Left cardiac atrium (tissue), 4 donors: ENCODE measurements at places on chromosomes 12 and 14. TPM values are rescaled to one million over a fixed set of nuclear protein-coding genes. Genes with fewer than 3 reads are reported as not detected.
A peak's percentile ranks its signal among the peaks of the same experiment; 100 is the strongest.

DNA sequence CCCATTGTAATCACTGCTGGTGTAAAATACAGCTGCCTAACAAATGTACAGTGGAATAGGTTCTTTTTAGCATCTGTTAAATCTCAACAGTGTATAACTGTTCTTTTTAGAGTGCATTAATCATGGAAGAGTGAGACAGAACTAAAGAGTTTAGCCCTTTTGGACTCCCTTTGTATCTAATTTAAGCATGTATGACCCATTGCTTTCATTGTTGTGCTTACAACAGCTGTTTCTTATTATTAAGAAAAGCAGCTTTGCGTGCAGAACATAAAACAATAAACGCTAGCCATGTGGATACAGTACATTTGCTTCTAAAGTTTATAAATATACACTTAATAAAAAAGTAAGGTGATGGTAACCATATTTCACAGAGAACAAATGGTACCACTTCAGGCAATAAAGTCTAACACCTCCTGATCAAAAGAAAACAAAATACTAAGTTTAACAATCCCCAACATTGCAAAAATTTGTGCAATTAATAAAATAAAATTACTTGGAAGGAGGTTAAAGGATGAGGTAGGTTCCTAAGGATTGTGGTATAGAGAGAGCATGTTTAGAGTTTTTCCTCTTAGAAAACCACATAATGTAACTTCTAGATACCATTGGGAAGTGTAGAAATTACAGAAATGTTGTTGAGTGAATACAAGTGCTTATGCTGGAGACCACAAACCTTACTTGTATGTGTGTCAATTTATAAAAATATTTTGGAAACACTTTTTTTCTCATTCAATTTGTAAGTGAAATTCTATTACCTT, 448.7 kb downstream of the SLC6A15 start:
- DNase-seq = no peak

GRCh38 chr12:131620520-131620919, 90.4 kb upstream of the SFSWAP start:
- DNase-seq = no peak

DNA sequence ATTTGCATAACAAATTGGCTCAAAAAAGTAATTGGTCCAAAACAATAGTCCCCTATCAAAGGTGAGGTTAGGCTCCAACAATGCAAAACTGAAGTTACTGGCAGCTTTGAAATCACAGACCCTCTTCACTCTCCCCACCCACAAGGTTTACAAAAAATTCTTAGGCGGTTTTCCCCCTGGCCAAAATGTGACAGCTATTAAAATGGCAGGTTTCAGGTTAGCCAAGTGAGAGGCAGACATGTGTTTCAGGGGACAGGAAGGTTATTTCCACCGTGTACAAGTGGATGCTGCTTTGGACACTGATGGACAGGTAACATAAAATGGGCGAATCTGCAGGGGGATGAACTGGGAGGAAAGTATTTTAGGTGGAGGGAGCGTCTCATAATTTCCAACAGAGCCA, 888 bp upstream of the SPIC start:
- DNase-seq = no peak

- peak; percentile 62 for DNase-seq
Observed at GRCh38 chr12:16349131-16349460, 1.7 kb downstream of the MGST1 start.

DNA sequence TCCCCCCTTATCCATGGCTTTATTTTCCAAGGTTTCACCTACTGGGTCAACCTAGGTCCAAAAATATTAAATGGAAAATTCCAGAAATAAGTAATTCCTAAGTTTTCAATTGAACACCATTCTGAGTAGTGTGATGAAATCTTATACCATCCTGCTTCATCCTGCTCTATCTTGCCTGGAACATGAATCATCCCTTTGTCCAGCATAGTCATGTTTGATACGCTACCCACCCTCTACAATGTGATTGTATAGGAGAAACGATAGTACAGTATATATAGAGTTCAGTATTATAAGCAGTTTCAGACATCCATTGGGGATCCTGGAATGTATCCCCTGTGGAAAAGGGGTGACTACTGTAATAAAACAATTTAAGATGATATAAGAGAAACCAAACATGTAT, 62.2 kb downstream of the IFNG start:
- DNase-seq = no peak

- DNase-seq = no peak
Observed at GRCh38 chr14:67529947-67530935, 2.8 kb upstream of the PLEKHH1 start.

- DNase-seq = no peak
Observed at GRCh38 chr14:89644641-89645040, 227.6 kb upstream of the FOXN3 start.

DNA sequence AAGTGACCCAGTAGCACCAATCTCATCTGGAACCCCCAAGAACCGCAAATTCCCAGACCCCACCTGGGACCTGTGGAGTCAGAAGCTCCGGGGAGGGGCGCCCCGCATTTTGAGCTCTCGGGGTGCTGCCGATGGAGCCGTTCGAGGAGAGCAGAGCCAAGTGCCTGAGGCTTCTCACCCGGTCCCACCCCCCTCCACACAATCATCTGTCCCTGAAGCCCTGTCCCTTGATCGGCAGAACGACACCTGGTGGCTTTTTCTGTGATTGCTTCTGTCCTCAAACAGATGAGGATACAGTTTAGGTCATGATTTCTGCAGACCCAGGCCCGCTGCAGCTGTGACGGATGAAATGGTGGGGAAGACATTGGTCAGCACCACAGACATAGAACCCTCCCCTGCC, 74.7 kb downstream of the NOC4L start:
- peak; percentile 20 for DNase-seq

DNA sequence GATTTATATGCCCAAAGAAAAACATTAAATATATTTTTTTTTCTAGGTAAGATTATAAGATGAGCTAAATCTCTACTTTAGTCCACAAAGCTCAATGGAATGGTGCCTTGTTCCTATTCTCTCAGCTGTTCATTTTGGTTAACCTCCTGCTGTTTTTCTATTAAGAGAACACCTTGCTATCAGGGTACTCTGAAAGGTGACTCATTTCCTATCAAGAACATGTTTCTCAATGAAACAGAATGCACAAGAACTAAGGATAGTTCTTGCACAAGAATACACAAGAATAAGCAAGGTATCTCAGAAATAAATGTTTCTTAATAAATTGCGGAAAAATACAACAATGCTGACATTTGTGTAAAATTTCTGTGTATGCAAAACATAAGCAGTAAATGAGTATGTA, 14.1 kb downstream of the ABCD2 start:
- DNase-seq = no peak

GRCh38 chr14:96217376-96217913, 12.8 kb downstream of the BDKRB2 start:
- DNase-seq = no peak

- no peak for DNase-seq
Observed at GRCh38 chr12:53365245-53365904, 14.6 kb upstream of the SP1 start.

- DNase-seq = no peak
Observed at GRCh38 chr14:45968037-45968436, 683.5 kb downstream of the RPL10L start.

DNA sequence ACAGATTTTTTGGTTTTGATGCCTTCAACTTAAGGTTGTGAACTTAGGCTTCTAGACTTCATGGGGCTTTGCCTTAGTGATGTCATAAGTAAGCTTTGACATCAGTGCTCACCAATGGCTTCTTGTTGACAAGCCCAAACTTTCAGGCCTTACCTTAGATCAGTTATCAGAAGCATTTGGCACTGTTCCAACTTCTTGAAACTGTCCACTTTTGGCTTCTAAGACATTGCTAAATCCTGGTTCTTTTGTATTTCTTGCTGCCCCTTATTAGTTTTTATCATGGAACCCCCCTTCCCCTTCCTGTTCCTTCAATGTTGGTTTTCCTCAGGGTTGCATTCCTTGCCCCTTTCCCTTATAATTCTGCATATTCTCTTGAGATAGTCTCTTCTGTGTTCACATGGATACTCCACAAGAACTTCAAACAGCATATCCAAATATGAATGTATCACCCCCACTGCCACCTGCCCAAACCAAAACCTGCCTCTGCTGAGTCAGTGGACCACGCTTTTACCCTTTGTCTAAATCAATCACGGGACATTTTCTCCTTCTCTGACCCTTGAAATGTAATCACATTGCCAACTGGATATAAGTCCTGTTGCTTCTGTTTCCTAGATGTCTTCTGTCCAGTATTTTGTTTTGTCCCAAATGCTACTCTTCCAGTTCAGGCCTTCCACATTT, 7.9 kb downstream of the PFKM start:
- DNase-seq = no peak

GRCh38 chr12:132657004-132657727, 30.0 kb downstream of the POLE start:
- DNase-seq = no peak

GRCh38 chr12:15038137-15038536, 65.3 kb downstream of the PDE6H start:
- no peak for DNase-seq

- DNase-seq = no peak
Observed at GRCh38 chr12:93122569-93123091, 193.5 kb upstream of the EEA1 start.

- no peak for DNase-seq
Observed at GRCh38 chr14:106556665-106557289, 1030.4 kb downstream of the TMEM121 start.

DNA sequence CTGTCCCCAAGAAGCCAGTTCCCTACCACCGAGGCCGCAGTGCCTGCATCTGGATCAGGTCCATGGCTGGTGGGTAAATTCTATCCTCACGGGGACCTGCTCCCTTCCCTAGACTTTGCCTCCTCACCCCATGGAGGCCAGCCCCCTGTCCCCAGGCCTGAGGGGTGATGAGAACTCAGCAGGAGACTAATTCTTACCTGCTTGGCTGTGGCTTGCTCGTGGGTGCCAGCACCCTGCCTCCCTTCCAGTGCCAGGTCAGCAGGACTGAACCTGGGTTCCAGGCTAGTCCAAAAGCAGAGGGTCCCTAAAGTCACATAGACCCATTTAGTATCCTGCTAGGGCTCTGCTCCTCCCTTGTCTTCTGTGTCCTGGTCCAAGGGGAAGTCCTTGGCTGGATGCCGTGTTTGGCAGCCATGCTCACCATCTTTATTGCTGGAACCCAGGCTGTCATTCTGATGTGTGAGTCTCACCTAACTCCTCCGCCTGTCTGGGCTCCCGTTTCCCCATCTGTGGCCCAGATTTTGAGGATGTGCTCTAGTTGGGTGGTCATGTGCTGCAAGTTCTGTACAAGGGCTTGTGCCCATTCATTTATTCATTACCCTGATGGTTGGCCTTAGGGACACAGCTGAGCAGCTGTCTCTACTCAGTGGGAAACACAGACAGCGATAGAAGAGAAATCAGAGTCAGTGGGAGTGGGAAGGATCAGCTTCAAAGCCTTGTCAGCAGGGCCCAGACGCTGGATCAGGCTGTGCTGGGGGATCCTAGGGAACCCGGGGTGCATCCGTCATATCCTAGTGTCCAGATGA, 949 bp downstream of the PLBD2 start:
- DNase-seq = peak; percentile 66

- no peak for DNase-seq
Observed at GRCh38 chr14:75847584-75847983, 134.2 kb downstream of the TGFB3 start.

DNA sequence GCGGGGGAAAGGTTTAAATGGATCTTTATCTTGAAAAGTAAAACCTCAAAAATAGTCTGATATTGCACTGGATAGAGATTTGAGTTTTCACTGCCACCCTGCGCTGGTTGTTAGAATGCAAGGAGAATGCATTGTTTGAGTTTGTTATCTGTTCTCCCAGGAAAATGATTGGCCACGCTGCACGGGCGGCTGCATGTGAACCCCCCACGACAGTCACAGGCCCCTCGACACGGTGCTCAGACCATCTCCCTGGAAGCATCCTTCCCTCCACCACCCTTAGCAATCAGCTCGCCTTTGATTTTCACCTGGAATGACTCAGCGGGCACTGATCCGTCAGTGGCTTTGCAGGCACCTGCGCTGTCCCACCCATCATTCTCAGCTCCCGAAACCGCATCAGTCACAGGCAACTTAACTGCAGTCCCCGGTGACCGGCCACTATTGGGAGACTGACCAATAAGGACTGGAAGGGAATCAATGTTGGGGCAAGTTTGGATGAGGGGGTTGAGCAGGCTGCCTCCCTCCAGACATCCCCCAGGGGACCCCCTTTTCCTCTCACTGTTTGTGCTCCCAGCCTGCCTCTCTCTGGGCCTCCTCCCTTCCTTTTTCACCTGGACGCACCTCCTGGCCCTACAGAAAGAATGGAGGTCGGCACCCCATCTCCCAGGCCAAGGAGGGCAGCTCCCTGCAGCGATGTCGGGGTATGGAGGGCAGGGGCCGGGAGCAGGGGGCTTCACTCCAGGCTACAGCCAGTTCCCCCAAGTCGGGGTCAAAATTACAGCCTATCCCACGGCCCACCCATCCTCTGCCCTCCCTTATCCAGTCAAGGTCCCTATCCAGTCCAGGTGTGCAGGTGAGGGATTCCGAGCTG, 28.5 kb upstream of the C14orf180 start:
- DNase-seq = peak; percentile 5

DNA sequence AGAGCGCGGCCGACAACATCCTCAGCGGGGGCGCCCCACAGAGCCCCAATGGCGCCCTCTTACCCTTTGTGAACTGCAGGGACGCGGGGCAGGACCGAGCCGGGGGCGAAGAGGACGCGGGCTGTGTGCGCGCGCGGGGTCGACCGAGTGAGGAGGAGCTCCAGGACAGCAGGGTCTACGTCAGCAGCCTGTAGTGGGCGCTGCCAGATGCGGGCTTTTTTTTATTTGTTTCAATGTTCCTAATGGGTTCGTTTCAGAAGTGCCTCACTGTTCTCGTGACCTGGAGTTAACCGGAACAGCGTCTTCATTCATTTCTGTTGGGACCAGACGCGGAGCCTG, 103.8 kb upstream of the FKBP4 start:
- no peak for DNase-seq

GRCh38 chr14:99781853-99782610, 11.2 kb upstream of the EML1 start:
- DNase-seq = no peak

- no peak for DNase-seq
Observed at GRCh38 chr14:100840286-100841065, 14.6 kb downstream of the MEG3 start.

The AQP2 gene
- 0.09 TPM for total RNA-seq

The TDRD9 gene
- 3.5 TPM for total RNA-seq

The LALBA gene
- not detected for total RNA-seq

The SIX6 gene
- total RNA-seq = not detected

The CYP27B1 gene
- total RNA-seq = 1.5 TPM

The LRRIQ1 gene
- total RNA-seq = 0.21 TPM

The PUS1 gene
- 7.7 TPM for total RNA-seq

The GNPTAB gene
- total RNA-seq = 45.1 TPM

The INHBE gene
- not detected for total RNA-seq

The GPATCH2L gene
- total RNA-seq = 33.5 TPM

The CLEC1A gene
- total RNA-seq = 3.9 TPM

The GALNT8 gene
- total RNA-seq = 4.3 TPM

The DBX2 gene
- total RNA-seq = 0.50 TPM

The SRRM4 gene
- total RNA-seq = 0.21 TPM
